ENCODE measurements at places on chromosomes 2 and 18.

DNA sequence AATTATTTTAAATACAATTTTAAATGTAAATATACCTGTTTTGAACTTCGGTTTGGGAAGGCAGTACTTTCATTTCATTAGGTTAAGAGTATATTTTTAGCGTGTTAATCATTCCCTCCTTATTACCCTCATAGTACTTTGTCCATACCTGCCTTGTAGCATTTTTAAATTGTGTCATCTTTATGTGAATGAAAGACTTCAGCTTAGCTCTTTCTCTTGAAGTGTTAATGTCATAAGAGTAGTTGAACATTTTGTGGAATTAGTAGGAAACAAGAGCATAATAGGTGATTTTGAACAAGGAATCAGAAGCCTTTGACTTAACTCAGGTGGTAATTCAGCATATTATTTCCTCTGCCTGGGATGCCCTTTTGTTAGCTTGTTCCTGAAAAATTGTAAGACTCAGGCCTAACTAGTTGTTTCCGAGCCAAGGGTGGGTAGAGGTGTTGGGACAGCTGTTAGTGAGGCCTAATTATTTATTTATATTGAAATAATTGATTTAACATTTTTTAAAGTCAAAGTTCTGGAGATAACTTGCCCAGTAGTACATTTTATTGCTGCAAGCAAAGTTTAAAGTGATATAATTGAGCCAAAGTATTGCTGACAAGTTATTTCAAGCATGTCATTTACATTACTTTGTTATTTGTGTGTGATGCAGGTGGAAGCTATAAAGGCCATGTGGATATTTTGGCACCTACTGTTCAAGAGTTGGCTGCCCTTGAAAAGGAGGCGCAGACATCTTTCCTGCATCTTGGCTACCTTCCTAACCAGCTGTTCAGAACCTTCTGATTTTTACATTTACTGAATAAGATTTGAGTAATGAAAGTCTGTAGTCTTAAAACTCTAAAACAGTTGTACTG lies 38.7 kb downstream of the DDX1 start:
- DNase-seq: no peak

DNA sequence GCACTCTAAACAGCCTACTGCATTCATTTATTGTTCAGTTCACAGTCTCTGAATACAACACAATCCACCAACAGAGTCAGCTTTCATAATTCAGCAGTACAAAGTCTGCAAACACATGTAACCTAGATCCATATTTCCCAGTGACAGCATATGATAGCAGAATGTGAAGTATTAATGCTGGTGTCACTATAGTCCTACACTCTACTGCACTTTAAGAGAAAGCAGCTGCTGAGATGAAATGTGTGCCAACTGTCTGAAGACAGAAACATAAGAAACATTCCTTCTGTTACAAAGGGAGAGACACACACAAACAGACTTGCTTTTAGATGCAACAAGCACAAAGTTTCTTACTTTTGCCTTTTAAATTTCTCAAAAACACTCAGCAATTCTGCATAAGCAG lies 441.8 kb downstream of the ZEB2 start:
- DNase-seq: no peak

DNA sequence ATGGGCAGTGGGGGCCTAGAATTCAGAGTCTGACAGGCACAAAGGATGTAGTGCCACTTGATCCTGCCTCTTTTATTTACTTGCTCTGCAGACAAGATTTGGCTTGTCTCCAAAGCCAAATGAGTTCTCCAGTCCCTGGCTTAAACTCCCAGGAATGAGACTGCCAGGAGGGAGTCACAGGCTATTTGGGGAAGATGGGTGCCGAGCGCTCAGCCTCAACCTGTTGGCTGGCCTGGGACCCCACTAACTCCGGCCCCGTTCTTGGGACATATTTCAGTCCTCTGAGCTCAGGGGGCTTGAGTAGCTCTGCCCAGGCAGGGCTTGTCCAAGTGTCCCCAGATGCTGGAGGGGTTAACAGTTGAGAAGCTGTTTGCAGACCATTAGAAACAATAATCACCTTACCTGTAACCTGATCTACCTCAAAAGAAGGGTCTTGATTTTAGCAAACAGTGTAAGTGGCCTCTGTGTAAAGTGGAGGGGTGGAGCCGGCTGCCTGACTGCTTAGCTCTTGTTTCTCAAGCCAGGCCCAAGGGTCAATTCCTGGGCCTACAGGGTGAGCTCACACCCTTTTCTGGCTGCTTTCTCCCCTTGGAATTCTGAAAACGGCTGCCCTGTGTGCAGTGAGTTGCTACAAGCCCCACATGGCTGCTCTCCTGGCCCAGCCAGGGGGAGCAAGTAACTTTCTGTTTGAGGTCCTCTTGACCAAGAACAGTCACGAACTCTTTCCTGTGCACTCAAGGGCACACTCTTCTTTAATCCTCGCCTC lies 27.1 kb upstream of the FZD5 start:
- DNase-seq: no peak

- DNase-seq: no peak
Observed at GRCh38 chr2:85377083-85377482, 22.5 kb downstream of the ELMOD3 start.

- DNase-seq: no peak
Observed at GRCh38 chr18:10317864-10318690, 136.4 kb upstream of the APCDD1 start.

GRCh38 chr2:199602271-199602895 lies 144.6 kb upstream of the SATB2 start:
- DNase-seq: no peak

Measured in GM13977 (cell line).